Mucosa of gallbladder (tissue), 1 donor: ENCODE measurements at places on chromosomes 6 and 20. TPM values are rescaled to one million over a fixed set of nuclear protein-coding genes. Genes with fewer than 3 reads are reported as not detected.
A peak's percentile ranks its signal among the peaks of the same experiment; 100 is the strongest.

DNA sequence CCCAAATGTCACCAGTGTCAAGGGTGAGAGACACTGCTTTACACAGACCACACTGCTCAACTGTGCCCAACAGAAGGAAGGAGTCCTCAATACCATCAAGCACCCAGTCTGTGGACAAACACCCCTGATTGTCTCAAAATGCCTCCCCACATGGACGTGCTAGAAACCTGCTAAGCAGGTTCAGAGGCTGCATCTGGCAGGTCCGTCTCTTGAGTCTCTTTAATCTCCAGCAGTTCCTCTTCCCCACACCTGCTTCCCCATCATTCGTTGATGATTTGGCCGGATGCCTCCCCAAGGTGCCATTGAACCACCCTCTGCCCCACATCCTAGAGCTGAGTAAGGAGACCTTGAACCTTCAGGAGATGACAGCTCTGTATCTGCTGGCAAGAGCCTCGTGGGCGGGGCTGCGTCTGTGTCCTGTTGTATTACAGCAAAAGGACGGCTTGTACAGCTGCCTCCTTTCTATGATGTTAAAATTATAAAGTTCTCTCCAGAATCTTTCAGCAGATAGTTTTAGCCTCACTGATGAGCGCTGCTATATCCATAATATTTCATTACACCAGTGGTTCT lies 179.2 kb downstream of the PREX1 start:
- no peak for DNase-seq

DNA sequence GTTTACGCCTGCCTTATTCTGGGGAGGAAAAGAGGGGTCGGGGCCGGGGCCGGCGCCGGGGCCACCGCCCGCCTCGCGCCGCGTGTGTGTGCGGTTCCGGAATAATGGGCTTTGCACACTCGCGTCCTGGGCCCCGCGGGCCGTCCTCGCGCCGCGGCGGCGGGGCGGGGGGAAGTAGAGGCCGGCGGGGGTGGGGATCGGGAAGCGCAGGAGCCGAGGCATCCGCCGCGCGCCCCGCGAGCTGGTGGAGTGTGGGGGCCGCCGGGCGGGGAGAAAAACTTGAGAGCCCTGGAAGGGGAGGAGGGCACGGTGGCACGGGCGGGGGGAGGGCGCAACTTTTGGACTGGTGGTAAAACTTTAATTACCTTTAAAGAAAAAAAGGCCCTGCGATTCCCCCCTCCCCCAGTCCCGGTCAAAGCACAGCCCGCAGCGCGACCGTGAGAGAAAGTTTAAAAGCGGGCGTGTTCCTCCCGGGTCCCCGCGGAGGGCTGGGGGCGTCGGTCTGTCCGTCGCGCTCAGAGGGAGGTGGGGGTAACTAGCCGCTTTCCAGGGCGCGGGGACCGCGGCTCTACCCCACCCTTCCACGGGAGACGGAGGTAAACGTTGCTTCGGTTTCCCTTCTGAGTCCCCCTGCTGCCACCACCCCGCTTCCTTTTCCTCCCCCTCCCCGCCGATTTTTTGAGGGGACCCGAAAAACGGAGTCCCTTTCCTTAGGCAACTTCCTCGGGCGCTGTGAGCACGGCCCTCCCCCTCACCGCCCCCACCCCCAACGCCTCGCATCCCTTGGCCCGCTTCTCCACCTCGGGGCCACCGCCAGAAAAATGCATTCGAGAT lies 1.9 kb downstream of the L3MBTL3 start:
- DNase-seq: peak; percentile 16

GRCh38 chr6:40039042-40039441 lies 104.8 kb upstream of the MOCS1 start:
- DNase-seq: no peak

DNA sequence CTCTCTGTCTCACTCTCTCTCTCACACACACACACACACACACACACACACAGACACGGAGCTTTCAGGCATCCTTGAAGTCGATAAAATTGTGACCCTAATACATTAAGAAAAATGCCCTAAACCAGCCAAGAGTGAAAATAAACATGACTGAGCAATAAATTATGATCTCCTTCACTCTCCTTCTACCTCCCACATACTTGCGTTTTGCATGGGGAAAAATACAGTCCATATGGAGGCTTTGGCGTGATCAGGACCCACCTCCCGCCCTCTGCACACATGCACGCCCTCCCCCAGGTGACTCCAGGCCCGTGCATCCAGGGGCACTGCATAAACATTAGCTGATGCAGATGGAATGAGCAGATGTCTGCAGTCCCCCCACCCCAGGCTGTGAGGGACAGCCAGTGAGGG lies 114.2 kb upstream of the JARID2 start:
- no peak for DNase-seq

Gene EPB41L1
- 136 TPM for total RNA-seq

DNA sequence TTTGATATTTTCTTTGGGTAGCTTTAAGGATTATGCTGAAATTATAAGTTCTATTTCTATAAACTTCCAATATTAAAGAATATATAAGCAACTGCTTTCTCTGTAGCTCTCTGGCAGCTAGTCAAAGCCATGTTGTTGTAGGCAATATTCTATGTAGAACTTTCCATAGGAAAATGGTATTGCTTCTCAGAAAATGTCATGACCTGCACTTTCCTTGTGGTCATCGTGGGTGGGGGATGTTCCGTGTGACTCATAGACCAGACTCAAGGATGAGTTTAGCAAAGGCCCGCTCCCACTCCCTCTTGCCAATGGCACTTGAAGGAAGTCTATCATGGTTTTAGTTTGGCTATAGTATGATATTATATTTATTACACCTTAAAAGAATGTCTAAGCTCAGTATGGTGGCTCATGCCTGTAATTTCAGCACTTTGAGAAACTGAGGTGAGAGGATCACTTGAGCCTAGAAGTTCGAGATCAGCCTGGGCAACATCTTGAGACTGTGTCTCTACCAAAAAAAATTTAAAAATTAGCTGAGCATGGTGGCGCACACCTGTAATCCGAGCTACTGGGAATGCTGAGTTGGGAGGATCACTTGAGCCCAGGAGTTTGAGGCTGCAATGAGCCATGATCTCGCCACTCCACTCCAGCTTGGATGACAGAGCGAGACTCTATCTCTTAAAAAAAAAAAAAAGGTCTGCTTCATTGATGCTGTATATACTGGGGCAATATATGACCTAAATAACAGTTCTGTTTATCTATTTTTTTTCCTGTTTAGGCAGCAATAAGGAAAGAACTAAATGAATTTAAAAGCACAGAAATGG lies 36.6 kb upstream of the LTV1 start:
- DNase-seq: peak; percentile 14

- no peak for DNase-seq
Measured at GRCh38 chr6:90383196-90383822, 86.7 kb upstream of the BACH2 start.

Gene KIF6
- 2.6 TPM for total RNA-seq

Gene PBX2
- total RNA-seq: 95.0 TPM

GRCh38 chr6:4909063-4909706 lies 94.7 kb downstream of the RPP40 start:
- DNase-seq: no peak

- DNase-seq: peak; percentile 42
Measured at GRCh38 chr6:46378882-46379416, 112.3 kb downstream of the RCAN2 start.

DNA sequence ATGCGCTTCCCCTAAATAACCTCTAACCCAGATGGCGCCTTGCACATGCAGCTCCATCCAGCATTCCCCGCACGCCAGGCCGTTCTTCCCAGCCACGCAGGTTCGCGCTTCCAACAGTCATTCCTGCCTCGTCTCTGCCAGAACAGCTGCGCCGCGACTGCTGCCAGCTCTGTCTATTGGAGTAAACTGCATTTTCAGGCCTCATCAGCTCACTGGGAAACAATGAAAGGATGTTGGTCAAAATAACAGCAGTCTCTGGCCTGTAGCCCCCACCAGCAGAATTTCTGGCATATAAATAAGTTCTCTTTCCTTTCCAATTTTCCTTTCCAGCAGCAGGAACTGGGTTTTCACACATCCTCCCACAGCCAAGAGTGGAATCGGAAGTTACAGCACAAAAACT lies 14.6 kb downstream of the NRSN1 start:
- peak; percentile 17 for DNase-seq

Gene SUMO4
- 1.3 TPM for total RNA-seq

Gene PRR18
- total RNA-seq: not detected

DNA sequence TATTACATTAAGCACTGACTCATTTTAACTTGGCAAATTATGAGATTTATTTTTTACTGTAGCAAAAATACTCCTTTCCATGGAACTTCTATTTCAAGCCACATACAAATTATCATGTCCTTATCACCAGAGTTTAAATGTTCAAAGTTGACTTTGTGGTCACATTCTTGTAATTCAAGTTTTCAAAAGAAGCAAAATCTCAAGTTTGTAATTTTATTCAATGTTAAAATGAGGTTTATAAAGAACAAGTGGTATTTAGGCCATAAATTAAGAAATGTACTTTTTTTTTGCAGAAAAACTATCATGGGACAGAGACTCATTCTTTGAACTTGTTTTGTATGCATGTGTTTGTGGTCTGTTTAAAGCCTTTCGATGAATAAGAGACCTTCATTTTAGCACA lies 811.5 kb downstream of the TENT5A start:
- DNase-seq: no peak

Gene CAPN11
- total RNA-seq: 0.95 TPM

- no peak for DNase-seq
Measured at GRCh38 chr20:36396340-36396739, 90.2 kb downstream of the DLGAP4 start.

GRCh38 chr6:143742955-143743255 lies 65.1 kb downstream of the PHACTR2 start:
- DNase-seq: no peak

DNA sequence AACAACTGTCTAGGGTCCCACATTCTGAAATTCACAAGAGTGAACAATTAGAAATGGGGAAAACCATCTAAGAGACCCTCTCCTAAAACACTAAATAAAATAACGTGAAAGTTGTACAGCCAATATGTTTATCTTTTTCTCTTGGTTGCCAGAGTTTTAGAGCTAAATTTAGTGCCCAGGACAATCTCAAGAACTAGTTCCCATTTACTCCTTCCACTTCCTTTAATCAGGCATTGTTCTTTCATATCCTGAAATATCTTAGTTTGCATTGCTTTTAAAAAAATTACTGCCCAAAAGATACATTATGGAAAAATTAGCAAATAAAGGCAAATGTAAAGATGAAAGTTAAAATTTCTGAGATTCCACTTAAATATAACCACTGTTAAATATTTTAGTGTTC lies 33.1 kb upstream of the UBR2 start:
- no peak for DNase-seq

Gene SLC24A3
- total RNA-seq: 19.9 TPM

Gene HLA-DOA
- total RNA-seq: 8.4 TPM

DNA sequence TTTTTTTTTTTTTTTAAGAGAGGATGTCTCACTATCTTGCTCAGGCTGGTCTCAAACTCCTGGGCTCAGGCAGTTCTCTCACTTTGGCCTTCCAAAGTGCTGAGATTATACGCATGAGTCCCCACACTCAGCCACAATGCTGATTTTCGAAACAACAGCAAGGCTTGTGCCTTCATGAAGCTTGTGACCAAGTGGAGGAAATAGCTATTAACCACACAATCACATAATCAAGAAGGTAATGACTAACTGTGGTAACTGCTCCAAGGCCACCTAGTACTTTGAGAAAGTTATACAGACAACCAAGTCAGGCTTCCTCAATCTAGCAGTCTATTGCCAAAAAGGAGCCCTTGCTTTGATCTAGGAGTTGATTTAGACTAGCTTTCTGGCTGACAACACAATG lies 46.3 kb downstream of the SOD2 start:
- DNase-seq: no peak

DNA sequence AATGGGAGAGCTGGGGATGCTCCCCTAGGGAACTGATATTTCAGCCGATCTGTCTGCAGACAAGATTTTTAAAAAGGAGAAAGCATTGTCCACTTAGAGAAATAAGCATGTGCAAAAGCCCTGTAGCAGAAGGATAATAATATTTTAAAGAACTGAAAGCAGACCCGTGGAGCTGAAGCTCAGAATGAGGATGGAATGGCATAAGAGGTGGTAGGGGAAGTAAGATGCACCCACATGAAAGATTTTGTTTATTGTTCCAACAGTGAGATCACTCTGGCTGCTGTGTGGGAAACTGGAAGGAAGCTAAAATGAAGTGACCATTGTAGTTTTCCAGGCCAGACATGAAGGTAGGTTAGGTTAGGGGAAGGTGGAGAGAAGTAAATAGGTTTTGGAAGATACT lies 266.4 kb upstream of the PRDM1 start:
- no peak for DNase-seq

GRCh38 chr6:84416043-84416657 lies 188.7 kb upstream of the CEP162 start:
- DNase-seq: no peak

DNA sequence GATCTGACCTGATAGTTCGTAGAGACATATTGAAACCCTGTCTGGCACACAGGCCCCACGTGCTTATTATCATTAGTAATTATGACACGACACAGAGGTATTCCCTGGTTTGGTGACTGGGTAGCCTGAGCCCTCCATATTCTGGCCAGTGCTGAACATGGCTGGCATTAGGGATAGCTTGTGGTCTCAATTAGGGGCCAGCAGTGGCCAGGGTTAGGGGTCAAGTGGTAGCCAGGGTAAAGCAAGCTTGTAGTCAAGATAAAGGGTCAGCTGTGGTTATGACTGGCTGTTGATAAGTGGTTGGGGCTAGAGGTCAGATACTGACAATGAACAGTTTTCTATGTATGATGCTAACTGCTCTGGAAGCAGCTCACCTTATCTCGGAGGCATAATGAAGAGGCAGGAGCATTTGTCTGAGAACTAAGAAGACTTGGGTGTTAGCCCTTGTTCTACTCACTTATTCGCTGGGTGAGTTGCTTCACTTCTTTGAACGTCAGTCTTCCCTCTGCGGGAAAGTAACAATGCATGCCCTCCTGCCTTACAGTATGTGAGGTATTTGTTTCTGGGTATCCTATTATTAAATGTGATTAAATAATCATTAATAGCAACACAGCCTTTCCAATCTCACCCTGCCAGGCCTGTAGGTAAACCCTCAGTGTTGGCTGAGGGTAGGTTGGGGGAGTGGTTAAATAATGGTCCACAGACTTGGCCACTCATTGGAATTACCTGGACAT lies 66.7 kb downstream of the VEGFA start:
- DNase-seq: no peak

Gene BPI
- total RNA-seq: 0.72 TPM

GRCh38 chr6:31186052-31186734 lies 15.7 kb upstream of the POU5F1 start:
- DNase-seq: peak; percentile 72

DNA sequence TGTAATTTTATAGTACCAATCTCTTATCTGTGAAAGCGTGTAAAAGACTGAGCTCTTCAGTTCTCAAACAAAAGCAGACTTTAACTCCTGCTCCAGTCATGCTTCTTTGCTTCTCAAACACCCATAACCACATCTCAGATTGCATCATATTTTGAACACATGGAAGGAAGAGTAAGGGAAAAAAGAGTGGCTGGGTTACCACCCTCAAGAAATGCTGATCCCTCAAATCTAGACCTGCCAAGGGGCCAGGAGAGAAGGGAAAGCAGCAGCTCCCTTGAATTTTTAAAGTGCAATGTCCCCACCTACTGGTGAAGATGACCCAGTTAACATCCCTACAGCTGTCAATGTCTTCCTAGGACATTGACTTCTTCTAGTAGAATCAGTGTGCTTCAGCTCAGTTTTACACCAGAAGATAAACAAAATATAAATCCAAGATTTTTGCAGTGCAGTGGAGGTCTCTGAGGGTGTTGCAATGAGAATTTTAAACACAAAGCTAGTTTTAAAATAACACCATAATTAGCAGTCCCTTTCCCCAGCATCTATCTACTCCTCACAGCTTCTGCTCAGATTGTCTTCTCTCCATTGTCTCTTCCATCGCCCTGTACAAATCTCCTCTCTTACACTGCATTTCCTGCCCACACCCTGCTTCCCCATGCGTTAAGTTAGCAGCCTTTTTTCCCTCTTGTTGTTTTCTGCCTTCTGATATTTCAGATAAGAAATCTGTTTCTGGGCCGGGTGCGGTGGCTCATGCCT lies 22.6 kb upstream of the HLA-DQB2 start:
- peak; percentile 49 for DNase-seq
